ENCODE measurements at places on chromosomes 16 and 17.
A peak's percentile ranks its signal among the peaks of the same experiment; 100 is the strongest.

GRCh38 chr16:72291531-72291981 is 119.6 kb upstream of the PMFBP1 start:
- peak; percentile 98 for DNase-seq

DNA sequence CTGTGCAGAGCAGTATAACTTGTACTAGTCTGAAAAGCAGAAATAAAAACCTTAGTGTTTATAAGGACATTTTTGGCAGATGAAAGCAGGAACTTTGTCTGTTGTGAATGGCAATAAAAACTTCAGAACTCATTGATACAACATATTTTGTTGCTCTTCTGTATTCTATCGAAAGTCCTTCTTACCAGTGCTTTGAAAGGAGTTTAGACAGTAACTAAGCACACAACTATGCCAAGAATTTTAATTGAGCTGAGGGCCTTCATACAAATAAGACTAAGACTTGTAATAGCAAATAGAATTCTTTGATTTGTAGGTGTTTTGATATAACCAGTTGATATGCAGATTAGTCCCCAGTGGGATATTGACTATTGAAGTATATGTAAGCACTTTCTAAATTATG is 308.4 kb downstream of the ZFHX3 start:
- DNase-seq, result peak; percentile 53

DNA sequence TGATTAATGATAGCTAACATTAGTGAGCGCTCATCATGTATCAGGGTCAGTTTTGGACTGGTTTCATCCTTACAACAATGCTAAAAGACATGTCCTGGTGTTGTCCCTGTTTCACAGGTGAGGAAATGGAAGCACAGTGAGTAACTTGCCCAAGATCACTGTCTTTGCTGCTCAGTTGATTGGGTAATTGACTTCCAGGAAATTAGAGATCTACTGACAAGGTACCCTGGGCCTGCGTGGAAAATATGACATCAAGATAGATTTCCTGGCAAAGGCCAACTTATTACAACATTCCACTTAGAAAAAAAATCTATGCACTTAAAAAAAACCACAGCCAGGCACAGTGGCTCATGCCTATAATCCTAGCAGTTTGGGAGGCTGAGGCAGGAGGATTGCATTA is 96.3 kb downstream of the CYLD start:
- DNase-seq, result no peak

DNA sequence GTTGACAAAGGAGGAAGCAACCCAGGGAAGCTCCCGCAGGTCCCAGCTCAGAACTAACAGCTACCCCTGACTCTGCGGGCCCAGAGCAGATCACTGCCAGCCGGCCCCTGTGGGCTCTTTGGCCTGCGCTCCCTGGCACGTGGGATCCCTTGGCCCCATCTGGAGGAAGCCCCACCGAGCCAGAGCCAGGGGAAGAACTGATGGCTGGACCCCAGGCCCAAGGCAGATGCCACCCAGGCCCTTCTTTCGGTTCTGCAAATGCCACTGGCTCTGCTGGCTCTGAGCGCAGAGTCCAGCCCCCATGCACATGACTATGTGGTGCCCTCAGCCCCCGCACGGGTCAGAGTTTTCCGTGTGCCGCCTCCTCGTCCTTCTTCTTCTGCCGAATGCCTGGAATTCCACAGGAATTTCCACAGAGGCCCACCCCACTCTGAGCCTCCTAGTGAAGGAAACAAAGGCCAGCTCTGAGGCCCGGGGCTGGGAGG is 35.8 kb upstream of the SNN start:
- DNase-seq, result peak; percentile 33

- no peak for DNase-seq
These were observed 20.0 kb downstream of the IST1 start for GRCh38 chr16:71915350-71915749.

GRCh38 chr17:4412933-4413831 is 20.6 kb upstream of the SPNS3 start:
- peak; percentile 71 for DNase-seq

GRCh38 chr16:74650966-74651567 is 15.6 kb downstream of the RFWD3 start:
- no peak for DNase-seq

DNA sequence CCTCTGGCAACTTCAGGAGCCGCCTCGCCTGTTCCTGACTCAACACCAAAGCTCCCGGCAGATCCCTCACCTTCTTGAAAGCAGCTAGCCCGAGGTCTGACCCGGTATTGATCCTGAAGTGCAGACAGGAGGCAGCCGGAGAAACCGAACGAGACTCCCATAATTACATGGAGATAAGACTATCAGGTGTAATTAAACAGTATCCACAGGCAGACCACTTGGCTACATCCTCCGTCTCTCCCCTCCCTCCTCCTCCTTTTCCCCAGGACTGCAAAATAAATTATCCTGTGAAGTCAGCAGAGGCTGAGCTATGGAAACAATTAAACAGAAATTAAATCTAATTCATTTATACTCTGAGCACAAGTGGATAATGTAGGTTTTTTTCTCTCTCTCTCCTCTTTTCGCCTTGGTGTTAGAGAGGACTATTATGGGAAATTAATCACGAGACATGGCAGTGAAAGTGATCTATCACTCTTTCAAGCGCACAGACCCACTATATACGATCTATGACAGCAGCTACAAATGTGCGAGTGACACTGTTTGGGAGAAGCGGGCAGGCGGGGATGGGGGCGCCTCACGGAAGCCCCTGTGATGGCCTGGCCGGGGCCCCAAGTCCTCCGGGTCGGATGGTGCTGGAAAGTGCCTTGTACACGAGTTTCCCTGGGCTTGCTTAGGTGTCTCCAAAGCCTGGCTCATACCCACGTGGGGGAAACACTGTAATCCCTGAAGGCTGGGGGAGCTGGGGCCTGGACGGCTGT is 92.8 kb downstream of the RBFOX3 start:
- no peak for DNase-seq

DNA sequence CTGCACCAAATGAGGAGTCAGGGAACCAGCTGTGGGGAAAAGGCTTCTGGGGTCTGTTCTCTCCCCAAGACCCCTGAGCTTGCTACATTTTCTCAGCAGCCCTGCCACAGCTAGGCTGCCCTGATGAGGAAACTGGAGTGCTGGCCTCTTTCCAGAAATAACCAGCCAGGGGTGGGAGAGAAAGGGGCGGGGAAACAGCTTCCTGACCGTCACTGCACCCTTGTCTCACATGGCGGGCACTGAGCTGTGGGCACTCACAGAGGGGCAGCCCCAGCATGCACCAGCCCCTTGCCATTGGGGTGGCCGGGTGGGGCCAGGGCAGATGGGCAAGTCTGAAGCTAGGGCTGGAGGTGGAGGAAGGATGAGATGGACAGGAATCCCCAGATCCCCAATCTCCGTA is 2.9 kb downstream of the SRL start:
- no peak for DNase-seq

GRCh38 chr16:21222495-21223337 is 10.8 kb upstream of the ANKS4B start:
- DNase-seq, result no peak

GRCh38 chr17:44442806-44443205 is 53.4 kb upstream of the ITGA2B start:
- no peak for DNase-seq

DNA sequence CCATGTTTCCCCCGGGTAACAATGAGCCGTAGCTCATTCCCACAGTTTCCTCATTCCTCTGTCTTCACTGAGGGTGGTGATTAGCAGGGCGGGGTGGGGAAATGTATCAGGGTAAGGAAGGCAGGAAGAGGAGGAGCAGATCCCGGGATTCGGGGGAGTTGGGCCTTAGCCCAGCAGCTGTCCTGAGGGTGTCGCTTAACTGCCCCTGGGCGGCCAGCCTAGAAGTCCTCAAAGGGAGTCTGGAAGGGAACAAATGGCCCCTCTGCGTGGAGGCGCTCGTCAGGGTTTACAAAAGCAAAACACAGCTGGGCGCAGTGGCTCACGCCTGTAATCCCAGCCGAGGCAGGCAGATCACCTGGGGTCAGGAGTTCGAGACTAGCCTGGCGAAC is 14.3 kb downstream of the MLYCD start:
- no peak for DNase-seq

GRCh38 chr16:75229172-75230031 is 10.6 kb downstream of the CTRB1 start:
- DNase-seq, result no peak

- DNase-seq, result no peak
These were observed 12.9 kb downstream of the GJD3 start for GRCh38 chr17:40351359-40352236.

DNA sequence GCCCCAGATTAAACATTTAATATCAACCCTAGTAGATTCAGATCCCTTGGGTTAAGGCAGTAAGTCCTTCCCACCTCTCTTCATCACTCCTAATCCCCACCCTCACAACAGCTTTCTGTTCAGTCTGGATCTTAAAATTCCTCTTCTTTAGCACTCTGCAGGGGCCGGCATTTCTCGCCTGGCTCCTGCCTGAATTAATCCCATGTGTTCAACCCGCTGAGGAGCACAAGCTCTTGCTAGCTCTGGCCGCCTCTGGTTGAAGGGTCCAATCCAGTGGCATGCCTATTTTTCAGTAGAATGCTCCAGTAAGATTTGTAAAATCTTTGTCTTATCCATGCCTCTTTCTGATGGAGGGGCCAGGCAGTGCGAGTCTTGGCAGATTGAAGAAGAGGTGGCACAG is 59.2 kb downstream of the CYB5B start:
- peak; percentile 42 for DNase-seq

DNA sequence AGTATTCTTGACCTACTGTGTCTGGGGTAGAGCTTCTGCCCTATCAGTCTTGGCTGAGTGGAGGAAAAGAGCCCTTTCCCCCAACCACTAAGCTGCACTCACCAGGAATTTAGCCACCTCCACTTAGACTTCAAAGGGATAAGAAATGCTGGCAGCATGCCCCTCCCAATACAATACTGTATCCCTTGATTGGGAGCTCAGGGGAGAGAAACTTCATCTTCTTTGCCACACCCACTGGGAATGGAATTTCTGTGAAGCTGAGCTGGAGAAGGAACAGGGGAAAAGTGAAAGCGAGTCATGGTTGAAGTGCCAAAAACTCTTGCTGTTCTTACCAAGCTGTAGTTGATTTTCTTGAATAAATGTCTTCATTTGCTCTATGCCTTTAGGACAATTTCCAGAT is 68.8 kb downstream of the CEP112 start:
- DNase-seq, result no peak

DNA sequence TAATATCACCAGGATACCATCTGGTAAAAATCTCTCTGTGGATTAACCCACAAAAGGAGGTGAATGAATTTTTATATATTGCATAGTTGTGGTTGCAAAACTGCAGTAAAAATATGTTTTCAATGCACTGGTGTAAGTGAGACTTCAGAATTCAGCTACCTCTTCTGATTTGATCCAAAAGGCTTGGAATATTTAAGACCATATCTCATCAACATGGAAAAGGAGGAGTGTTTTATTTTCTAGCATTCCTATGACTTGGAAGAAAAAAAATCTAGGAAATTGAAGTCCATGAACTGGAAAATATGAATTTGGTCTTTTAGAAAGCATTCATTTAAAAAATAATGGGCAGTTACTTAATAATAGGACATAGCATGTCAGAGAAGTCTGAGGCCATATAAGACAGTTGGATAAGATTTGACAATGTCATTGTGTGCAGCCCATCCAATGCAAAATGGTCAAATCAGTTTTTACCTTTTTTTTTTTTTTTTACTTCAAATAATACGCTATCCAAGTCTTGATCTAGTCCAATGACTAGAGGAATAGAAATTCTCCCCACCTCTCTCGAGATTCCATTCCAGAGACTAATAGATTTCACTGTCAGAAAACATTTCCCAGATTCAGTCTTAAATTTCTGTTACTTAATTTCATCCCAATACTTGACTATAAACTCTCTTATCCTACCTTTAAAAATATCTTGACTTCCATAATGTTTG is 364.9 kb upstream of the PMFBP1 start:
- DNase-seq, result peak; percentile 84

DNA sequence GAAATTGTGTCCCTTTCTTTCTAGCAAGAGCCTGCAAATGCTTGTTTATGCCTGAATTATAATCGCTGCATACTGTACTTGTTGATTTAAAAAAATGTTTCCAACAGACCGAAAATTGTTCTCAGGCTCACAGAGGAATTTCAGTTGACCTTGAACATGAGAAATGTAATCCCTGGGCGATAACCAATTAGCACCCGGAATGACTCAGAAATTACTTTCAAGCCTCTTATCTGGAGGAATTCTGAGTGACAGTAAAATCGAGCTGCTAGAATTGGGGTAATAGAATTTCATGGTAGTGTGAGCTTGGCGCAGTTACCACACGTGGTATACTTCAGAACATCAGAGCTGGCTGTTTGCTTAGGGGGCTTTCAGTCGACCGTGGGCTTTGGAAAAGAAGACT is 139.1 kb upstream of the CACNG3 start:
- DNase-seq, result no peak

Measured in fibroblast of skin of left quadriceps (primary cell).